ENCODE measurements at places on chromosomes 4 and X.

DNA sequence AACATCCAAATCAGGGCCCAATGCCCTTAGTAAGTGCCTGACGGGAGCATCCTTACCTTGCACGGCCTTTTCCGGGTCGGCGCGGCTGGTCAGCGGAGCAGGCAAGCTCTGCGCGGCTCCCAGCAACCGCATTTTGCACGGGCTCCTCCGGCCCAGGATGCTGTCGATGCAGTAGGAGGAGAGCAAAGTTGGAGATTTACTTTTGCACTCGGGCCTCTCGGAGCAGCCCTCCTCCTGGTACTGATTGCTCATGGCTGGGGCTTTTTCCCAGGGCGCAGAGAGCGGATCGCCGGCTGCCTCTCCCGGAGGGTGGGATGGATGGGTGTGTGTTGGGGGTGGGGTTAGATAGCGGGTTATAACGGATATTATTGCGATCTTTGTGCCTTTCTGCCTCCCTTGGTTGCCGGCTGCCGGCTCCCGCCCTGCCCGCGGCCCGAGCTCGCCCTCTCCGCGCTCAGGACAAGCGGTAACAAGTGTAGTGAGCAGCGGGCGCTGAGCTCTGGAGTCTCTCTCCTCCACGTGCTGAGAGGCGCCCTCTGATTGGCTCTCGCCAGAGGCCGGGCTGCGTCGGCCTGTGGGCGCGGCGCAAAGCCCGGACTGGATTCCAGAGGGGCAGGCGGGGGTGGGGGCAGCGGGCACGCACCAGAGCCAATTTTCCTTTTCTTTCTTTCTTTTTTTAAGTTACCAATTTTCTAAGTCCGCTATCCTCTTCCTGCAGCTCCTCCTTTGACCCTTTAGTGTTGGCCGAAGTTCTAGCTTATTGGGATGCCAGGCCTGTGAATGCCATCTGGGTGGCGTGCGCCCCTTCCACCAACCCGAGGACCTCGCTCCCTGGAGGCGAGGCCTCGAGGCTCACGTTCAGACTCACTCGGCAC, at the start of gene ARX:
Gene ARX, minus strand, starts transcription at position 480 of the 875 bp plus-strand sequence. Its CDS starts 228 bp downstream, at position 252.
- DNase-seq, result no peak

DNA sequence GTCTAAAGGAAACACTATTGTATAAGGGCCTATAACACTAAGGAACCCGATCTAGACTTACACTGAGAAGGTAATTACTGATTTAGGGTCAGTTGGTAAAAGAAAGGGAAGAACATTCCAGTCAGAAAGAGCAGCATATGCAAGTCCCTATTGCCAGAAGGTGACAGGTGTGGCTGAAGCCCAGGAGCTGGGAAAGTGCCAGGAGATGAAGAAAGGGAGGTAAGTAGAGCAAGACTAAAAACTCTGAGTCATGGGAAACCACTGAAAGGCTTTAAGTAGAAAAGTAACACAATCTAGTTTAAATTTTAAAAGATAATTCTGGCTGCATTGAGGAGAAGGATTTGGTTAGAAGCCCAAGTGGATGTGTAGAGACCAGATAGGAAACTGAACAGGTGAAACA, 77.7 kb upstream of the INTU start:
- DNase-seq, result no peak

DNA sequence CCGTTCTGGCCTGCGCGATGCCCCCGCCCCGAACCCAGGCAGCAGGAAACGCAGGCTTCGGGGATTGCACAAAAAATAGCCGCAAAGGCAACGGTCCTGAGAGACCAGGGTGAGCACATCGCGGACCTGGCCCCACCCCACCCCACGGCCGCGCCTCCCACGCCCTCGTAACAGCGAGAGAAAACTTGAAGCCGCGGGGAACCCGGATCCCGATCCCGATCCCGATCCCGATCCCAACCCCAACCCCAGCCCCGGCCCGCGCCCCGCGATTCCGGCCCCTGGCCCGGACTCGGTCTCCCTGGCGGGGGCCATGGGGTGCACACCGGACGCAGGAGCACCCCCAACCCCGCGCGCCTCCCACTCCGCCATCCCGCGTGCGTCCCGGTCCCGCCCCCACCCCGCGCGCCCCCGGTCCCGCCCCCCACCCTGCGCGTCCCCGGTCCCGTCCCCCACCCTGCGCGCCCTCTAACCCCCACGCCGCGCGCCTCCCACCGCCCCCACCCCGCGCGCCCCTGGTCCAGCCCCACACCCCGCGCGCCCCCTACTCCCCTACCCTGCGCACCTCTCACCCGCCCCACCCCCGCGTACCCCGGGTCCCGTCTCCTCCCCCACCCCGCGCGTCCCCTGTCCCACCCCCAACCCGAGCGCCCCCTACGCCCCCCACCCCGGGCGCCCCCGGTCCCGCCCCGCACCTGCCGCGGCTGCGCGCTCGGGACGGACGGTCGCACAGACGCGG, 29.0 kb downstream of the NOP14 start:
- DNase-seq, result no peak

DNA sequence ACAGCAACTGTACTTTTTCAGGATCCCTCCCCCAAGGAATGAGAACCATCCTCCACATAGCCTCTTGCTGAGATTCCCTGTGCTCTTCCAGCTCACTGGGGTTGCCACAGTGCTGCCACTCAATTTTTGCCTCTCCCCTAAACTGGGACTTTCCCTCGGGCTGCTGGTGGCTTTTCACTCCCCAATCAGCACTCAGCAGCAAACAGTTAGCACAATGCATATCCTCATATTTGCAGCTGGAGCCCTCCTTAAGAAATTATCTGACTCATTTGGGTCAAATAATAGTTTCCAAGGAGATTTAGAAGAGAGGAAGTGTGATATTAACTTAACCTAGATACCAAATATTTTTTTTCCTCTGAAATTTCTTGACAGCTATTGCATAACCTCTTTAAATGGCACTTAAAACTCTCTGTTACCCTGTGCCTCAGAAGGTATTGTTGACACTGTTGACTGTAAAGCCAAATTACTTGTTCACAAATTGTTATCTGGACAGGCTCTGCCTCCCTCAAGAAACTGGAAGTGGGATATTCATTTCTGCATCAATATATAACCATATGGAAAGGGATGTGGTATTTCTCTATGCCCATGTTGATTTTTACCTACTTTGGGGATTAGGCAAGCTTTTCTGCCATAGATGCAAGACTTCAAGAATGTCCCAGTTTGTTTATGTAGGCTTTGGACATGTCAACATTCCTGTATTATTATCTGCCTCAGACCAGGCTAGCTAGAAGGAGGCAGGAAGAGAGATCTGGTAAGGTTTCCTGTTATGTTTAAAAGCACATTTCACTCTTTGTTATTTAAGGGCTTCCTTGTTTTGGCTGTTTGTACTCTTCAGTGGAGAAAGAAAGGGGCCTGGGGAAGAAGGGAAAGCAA, 58.0 kb downstream of the SEPTIN11 start:
- DNase-seq, result no peak

DNA sequence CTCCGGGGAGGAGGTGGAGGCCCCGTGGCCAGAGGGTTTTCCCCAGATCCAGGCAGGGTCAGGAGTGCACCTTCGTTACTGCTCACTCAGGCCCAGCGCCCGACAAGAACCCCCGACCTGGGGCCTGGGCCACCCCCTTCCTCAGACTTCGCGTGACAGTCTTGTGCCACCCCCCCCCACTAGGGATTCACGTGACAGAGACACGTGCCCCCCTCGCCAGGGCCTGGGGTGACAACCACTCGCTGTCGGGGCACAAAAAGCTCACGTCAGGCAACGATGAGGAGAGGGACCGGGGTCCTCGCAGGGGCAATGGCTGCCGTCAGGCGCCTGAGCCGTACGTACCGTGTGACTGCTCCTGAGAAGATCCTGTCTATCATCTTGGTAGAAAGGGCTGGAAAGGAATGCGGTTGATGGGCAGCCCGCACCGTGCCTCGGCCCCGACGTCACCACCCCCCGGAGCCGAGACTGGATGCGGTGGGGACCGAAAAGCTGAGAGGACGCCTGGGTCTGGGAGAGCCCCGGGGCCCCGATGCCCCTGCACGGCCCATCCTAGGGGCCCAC, 23.0 kb upstream of the GTPBP6 start:
- DNase-seq, result no peak

- DNase-seq, result no peak
These were observed 54.4 kb downstream of the VGLL1 start for GRCh38 chrX:136586386-136586785.

- DNase-seq, result no peak
These were observed 68.8 kb upstream of the HGFAC start for GRCh38 chr4:3372933-3373465.

DNA sequence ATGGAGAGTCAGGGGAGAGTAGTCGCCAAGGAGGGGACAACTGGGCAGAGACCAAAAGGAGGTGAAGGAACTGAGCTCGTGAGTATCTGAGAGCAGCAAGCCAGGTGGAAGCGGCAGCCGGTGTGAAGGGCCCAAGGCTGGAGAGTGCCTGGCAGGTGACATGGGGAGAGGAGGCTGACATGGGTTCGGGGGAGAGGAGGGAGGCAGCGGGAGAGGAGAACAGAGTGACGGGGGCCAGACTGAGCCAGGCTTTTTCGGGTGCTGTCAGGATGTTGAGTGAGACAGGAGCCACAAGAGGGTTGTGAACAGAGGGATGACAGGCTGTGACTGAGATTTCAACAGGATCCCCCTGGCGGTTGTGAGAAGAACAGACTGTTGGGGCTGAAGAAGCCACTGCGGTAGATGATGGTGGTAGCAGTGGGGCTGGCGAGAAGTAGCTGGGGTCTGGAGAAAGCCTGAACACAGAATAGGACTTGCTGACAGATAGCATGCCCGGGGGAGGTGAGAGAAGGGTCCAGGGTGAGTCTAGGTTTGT, 5.7 kb downstream of the ELK1 start:
- DNase-seq, result no peak

DNA sequence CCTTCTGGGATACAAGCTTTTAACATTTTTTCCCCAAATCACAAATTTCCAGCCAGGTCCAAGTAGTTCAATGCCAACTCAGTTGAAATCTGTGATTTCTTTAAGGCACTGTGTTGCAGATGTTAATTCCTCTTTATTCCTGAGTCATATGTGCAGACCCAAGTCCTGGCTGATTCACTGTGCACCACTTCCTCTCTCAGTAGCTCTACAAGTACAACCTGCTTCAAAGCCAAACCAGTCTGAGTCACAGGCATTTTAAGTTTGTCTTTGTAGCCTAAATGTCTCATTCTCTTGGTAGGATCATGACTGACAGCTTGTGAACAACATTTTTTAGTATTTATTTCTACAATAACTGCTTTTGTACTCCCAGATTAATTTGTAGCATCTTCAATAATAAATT, 165.6 kb upstream of the S100G start:
- DNase-seq, result peak; percentile 91

GRCh38 chrX:47562615-47563243, 1.7 kb downstream of the ARAF start:
- no peak for DNase-seq

DNA sequence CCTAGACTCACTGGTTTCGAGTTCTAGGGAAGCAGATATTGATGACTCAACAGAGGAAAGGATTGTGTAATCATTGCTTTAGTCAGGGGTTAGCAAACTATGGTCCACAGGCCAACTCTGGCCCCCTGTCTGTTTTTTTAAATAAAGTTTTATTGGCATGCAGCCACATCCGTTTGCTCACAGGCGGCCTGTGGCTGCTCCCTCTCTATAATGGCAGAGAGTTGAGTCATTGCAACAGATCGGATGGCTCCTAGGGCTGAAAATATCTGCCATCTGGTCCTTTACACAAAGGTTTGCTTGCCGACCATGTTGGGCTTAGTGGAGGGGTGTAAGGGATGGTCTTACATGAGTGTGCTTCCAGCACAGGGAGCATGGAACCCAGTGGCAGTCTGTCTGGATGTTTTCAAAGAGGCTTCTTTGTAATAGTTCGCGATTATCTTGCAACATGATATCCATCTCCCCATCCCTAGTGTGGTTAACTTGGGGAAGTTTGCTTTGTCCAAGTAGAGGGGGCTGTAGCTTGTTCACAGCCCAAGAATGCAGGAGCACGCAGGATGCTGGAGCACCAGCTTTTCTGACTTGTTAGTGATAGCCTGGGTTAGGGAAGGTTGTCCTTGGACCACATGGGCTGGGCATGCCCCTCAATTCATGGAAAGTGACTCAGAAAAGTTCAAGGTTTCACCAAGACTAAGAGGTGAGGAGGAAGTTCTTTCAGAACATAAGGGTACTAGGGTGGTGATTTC, 59.3 kb upstream of the CLDN34 start:
- no peak for DNase-seq

- no peak for DNase-seq
These were observed 235.2 kb downstream of the FRAS1 start for GRCh38 chr4:78292341-78292740.

GRCh38 chr4:142696334-142697122, 149.6 kb downstream of the INPP4B start:
- DNase-seq, result no peak

DNA sequence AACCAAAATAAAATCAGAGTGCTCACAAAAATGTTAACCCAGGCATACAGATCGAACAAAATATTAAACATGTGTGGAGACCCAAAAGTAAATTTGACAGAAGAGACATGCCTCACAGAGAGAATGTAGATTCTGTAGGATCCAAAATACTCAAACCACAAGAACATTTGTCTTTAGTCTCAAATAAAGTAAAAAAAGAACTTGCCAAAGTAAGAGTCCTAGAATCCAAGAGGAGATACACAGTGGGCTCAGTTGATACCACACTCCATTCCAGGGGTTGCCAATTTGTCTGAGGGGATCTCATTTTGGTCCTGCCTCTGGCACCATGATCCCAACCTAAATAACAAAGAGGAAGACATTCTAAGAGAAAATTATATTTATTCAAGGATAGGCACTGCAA, 316.4 kb downstream of the GALNTL6 start:
- DNase-seq, result no peak

DNA sequence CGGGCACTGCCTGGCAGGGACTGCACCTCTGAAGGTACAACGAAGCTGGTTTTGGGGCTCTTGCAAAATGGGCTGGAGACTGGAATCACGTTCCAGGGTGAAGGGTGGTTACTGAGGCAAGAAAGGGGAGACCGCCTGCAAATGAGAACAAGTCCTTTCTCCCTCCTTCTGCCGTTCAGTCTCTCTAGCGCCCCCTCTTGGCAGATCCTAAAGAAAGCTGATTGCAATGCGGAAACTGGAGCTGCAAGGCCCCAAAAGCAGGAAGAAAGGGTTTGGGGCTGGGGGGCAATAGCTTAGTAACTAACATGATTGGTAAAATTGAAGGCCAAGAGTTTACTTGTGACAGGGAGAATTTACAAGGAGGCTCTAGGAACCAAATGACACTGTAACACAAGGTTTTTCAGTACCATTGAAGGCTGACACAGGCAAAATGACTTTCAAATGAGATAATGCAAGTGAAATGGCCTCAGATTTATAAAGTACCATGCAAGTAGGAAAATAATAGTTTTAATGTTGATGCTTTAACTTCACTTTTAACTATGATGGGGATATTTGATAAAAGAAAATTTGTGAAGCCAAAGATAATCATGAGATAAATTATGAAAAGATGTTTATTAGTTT, 222.7 kb upstream of the HAND2 start:
- DNase-seq, result no peak

- DNase-seq, result no peak
These were observed 54.5 kb downstream of the CCSER1 start for GRCh38 chr4:90181644-90182043.

- DNase-seq, result peak; percentile 19
These were observed 215.3 kb upstream of the TTC29 start for GRCh38 chr4:147160908-147161513.

DNA sequence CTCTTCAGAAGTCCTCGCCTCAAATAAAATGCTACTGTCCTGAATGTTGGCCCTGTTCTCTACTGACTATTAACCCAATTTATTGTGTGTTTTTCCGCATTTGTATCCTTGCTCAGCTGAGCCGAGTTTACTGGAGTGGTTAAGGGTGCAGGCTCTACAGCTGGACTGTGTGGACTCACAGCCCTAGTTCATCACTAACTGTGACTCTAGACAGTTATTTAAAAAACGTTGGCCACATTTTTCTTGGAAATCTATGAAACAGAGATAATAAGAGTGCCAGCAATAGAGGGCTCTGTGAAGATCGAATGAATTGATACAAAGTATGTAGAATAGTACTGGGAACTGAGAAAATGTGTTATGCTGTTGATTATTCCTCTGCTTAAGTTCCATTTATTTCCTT, 2.9 kb upstream of the GUF1 start:
- no peak for DNase-seq

All from keratinocyte (primary cell).